ENCODE measurements at places on chromosomes 12 and 14.

DNA sequence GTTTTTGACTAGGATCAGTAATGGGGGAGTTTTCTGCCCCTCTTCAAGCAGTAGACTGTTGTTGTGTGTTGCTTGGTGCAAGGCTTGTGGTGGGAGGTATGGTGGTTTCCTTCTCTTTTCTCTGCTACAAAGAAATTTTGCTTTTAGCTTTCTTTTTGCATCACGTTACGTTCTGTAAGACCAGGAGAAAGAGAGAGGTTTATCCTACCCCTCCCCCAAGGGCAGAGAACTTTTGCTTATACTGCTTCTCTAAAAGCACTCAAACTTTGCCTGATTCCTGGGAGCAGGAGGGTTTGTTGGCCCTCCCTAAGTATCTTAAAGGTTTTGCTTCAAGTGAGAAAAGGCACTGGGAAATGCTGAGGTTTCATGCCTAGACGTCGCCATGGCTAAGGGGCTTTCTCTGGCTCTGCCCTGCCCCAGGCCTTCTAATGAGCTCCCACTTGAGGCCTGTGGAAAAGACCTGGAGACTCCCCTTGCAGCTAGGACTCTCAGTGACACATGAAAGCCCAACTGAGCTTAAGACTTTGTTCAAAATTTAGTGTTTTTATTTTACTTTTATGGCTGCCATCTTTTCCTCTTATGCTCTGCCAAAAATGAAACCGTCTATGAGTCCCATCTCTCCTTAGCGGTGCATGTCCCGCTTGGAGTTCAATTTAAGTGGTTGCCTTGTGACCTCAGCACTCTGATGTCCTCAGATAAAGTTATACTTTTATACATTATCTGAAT, 49.2 kb downstream of the EIF2S3B start:
- peaks cover 3% of the 10 kb centered on the region for H3K27me3 ChIP-seq
- H3K36me3 ChIP-seq, result no peaks in the 10 kb centered on the region
- H3K4me3 ChIP-seq, result no peak overlapping the region
- no peak overlapping the region for H3K27ac ChIP-seq
- no peaks in the 10 kb centered on the region for H3K4me1 ChIP-seq

DNA sequence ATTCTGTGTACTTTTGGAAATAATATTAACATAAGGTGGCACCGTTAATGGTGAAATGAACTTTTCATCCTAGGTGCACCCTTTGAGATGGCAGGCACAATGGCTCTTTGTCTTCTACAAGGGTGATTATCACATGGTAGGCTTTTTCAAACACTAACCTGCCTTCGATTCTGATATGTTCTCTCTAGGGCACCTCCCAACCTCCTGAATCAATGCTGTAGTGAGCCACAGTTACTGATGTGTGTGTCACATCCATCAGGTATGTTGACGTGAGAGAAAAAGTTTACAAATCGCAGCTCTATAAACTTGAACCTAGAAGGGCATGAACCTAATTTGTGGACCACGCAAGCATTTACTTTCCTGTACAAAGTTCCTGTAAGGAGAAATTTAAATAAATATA, 25.4 kb downstream of the PDE3A start:
- no peak overlapping the region for H3K27ac ChIP-seq
- no peak overlapping the region for H3K4me3 ChIP-seq
- DNase-seq, result no peak
- no peaks in the 10 kb centered on the region for H3K36me3 ChIP-seq
- no peaks in the 10 kb centered on the region for H3K4me1 ChIP-seq

- no peak overlapping the region for H3K27ac ChIP-seq
- no peak for DNase-seq
- H3K4me3 ChIP-seq, result no peak overlapping the region
- no peaks in the 10 kb centered on the region for H3K4me1 ChIP-seq
- H3K36me3 ChIP-seq, result no peaks in the 10 kb centered on the region
These were observed 36.7 kb upstream of the NKX2-8 start for GRCh38 chr14:36619131-36619530.

GRCh38 chr12:94817695-94818075, 167.3 kb upstream of the TMCC3 start:
- no peak overlapping the region for H3K4me3 ChIP-seq
- H3K4me1 ChIP-seq, result no peaks in the 10 kb centered on the region
- no peaks in the 10 kb centered on the region for H3K36me3 ChIP-seq

DNA sequence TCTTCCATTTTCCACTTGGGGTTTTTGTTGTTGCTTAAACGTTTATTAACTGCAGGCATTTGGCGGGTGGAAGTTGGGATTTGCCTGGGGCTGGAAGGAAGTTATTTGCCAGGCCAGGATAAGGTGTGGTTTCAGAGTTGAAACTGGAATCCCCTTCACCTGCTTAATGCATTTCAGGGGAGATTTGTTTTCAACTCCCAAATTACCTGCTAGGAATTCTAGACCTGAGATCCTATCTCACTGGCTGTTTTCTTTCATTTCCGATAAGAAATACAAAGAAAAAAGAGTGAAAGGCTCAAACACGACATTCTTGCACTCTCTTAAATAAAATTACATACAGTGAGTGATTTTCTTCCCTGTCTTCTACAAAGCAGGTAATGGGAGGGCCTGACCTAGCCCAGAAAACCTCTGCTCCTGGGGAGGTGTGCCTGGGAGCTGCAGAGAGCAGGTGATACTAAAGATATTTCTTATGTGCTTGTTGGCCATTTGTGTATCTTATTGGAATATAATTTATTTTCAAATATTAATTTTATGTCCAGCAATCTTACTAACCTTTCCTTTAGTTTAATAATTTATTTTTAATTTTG, 278.2 kb downstream of the ZFP36L1 start:
- H3K4me1 ChIP-seq, result peaks cover 6% of the 10 kb centered on the region
- no peak overlapping the region for H3K27ac ChIP-seq
- H3K4me3 ChIP-seq, result no peak overlapping the region
- DNase-seq, result no peak
- no peaks in the 10 kb centered on the region for H3K36me3 ChIP-seq
- H3K27me3 ChIP-seq, result no peaks in the 10 kb centered on the region

- no peaks in the 10 kb centered on the region for H3K27me3 ChIP-seq
- DNase-seq, result no peak
- H3K4me1 ChIP-seq, result peaks cover 26% of the 10 kb centered on the region
- no peak overlapping the region for H3K4me3 ChIP-seq
These were observed 227.4 kb upstream of the PWP1 start for GRCh38 chr12:107458163-107458562.

GRCh38 chr12:42704340-42704739, 114.8 kb upstream of the PRICKLE1 start:
- no peak for DNase-seq
- no peaks in the 10 kb centered on the region for H3K27me3 ChIP-seq
- no peak overlapping the region for H3K27ac ChIP-seq
- no peak overlapping the region for H3K4me3 ChIP-seq
- H3K36me3 ChIP-seq, result no peaks in the 10 kb centered on the region

- H3K4me1 ChIP-seq, result no peaks in the 10 kb centered on the region
- no peaks in the 10 kb centered on the region for H3K27me3 ChIP-seq
- no peaks in the 10 kb centered on the region for H3K36me3 ChIP-seq
- no peak for DNase-seq
- H3K4me3 ChIP-seq, result no peak overlapping the region
These were observed 1003.8 kb downstream of the TMTC2 start for GRCh38 chr12:83690465-83690864.

DNA sequence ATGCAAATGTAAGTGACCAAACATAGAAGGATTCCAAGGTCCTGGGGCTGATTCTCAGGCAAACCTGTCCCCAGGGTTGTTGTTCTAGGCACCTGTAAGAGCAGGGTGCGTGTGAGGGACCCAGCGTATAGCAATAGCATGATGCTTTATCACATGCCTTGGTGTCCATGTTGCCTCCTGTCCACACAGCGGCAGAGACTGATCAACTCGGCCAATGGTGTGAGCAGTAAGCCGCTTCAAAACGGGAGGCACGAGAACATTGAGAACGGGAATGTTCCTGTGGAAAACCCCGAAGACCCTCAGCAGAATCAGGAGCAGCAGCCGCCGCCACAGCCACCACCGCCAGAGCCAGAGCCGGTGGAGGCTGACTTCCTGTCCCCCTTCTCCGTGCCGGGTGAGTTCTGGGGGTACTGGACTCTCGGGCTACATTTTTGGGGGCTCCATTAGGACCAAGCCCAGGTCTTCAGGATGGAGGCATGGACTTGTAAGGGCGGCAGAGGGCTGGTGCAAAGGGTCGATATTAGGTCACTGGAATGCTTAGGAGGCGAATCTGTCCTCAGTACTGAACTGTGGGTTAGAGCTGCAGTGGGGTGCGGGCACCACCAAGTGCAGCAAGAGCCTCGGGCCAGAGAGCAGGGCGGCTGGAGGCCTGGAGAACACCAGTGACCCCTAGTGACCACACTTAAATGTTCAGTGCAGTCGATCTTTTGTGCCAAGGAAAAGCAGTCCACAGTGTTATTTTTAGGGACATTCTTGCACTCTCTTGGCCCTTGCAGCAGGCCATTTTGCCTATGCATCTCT, 57.2 kb upstream of the RIN3 start:
- peak; percentile 33 for DNase-seq
- H3K27ac ChIP-seq, result no peak overlapping the region
- H3K36me3 ChIP-seq, result no peaks in the 10 kb centered on the region

DNA sequence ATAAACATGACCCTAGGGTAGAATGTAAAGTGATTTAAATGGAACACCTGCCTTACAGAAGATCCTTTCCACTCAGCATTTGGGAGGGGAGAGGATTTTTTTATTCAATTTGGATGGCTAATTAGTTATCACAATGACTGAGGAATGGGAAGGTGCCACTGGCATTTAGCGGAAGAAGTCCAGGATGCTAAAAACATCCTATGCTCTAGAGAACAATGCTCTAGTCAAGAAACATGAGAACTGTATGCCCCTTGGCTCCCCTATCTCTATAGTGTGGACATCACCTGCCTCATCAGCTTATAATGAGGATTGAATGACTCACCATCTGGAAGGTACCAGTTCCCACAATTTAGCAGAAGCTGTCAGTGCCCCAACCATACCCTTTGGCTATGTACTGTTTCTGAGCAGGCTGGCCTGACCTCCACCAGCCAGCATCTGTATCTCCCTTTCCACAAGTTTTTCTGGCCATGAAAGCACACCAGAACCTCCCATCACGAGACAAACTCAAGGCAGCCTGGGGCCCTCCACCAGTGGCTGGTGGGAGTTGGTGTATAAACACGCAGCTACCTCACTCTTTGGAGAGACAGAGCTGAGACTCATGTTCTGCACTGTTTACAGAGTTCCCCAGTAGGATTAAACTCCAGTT, 109.7 kb upstream of the VASH1 start:
- no peak for DNase-seq
- H3K27me3 ChIP-seq, result no peaks in the 10 kb centered on the region
- no peaks in the 10 kb centered on the region for H3K36me3 ChIP-seq
- no peak overlapping the region for H3K27ac ChIP-seq

DNA sequence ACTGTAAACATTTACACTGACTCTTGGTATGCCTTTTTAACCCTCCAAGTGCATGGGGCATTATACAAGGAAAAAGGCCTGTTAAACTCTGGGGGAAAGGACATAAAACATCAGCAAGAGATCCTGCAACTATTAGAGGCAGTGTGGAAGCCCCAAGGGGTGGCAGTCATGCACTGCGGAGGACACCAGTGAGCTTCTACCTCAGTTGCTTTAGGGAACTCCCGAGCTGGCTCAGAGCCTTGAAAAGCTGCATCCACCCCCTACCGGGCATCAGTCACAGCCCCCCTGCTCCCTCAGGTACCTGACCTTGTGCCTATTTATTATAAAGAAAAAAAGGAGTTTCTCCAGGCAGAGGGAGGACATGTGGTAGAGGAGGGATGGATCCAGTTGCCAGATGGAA, 695.6 kb upstream of the LMO3 start:
- H3K27me3 ChIP-seq, result no peaks in the 10 kb centered on the region
- no peaks in the 10 kb centered on the region for H3K36me3 ChIP-seq
- no peaks in the 10 kb centered on the region for H3K4me1 ChIP-seq
- H3K27ac ChIP-seq, result no peak overlapping the region
- no peak for DNase-seq

GRCh38 chr14:20799892-20800544, 2.6 kb downstream of the RNASE1 start:
- DNase-seq, result no peak
- H3K4me1 ChIP-seq, result no peaks in the 10 kb centered on the region
- H3K27me3 ChIP-seq, result no peaks in the 10 kb centered on the region
- no peaks in the 10 kb centered on the region for H3K36me3 ChIP-seq

- H3K27ac ChIP-seq, result no peak overlapping the region
- peaks cover 5% of the 10 kb centered on the region for H3K36me3 ChIP-seq
- H3K4me1 ChIP-seq, result peaks cover 19% of the 10 kb centered on the region
- H3K4me3 ChIP-seq, result no peak overlapping the region
These were observed 7.8 kb downstream of the NIN start for GRCh38 chr14:50823051-50823761.

- DNase-seq, result no peak
- H3K4me3 ChIP-seq, result peak overlapping the region; percentile 80
- no peaks in the 10 kb centered on the region for H3K27me3 ChIP-seq
- peak overlapping the region; percentile 93 for H3K27ac ChIP-seq
- no peaks in the 10 kb centered on the region for H3K36me3 ChIP-seq
These were observed 715 bp downstream of the NEK9 start for GRCh38 chr14:75126121-75126544.

- no peak for DNase-seq
- H3K4me1 ChIP-seq, result no peaks in the 10 kb centered on the region
- no peak overlapping the region for H3K27ac ChIP-seq
- peaks cover 3% of the 10 kb centered on the region for H3K27me3 ChIP-seq
- H3K4me3 ChIP-seq, result no peak overlapping the region
These were observed 253.4 kb upstream of the SFSWAP start for GRCh38 chr12:131457331-131458047.

- H3K27ac ChIP-seq, result no peak overlapping the region
- no peak overlapping the region for H3K4me3 ChIP-seq
- peaks cover 7% of the 10 kb centered on the region for H3K4me1 ChIP-seq
- DNase-seq, result no peak
- H3K36me3 ChIP-seq, result peaks cover 15% of the 10 kb centered on the region
These were observed 2.3 kb downstream of the MCRS1 start for GRCh38 chr12:49565406-49566265.

DNA sequence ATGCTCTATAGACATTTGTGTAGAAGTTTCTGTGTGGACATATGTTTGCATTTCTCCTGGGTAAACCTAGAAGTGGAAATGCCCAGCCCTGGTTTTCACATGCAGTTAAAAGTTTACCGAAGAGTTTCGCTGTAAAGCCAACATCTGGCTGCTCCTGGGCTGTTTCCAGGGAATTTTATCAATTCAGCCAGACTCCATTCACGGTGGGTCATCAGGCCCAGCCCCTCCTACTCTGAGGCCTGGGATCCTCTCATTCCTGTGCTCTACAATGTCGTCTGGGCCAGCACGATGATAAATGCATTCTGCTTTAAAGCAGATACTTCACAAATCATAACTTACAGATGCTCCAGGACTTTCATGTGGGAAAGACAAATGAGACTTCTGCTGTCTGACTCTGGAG, 7.1 kb downstream of the NUAK1 start:
- H3K27me3 ChIP-seq, result no peaks in the 10 kb centered on the region
- no peaks in the 10 kb centered on the region for H3K36me3 ChIP-seq
- peak; percentile 86 for DNase-seq
- H3K4me1 ChIP-seq, result peaks cover 55% of the 10 kb centered on the region

- H3K27ac ChIP-seq, result no peak overlapping the region
- DNase-seq, result peak; percentile 45
- H3K36me3 ChIP-seq, result no peaks in the 10 kb centered on the region
- H3K27me3 ChIP-seq, result no peaks in the 10 kb centered on the region
These were observed 272.6 kb downstream of the PRKD1 start for GRCh38 chr14:29654901-29655550.

Measured in astrocyte (in vitro differentiated cells and primary cell).